Activated CD8-positive, alpha-beta memory T cell treated with anti-CD3 and anti-CD28 coated beads for 4 hours (primary cell): ENCODE measurements at places on chromosomes 1 and 21.

- no peak for DNase-seq
Observed at GRCh38 chr1:239184561-239185244, 201.7 kb upstream of the CHRM3 start.

GRCh38 chr1:10753299-10753698, 43.1 kb downstream of the CASZ1 start:
- DNase-seq, result no peak

GRCh38 chr1:59076612-59077011, 220.3 kb upstream of the FGGY start:
- no peak for DNase-seq

GRCh38 chr1:30320581-30320890, 402.8 kb downstream of the MATN1 start:
- DNase-seq, result no peak

DNA sequence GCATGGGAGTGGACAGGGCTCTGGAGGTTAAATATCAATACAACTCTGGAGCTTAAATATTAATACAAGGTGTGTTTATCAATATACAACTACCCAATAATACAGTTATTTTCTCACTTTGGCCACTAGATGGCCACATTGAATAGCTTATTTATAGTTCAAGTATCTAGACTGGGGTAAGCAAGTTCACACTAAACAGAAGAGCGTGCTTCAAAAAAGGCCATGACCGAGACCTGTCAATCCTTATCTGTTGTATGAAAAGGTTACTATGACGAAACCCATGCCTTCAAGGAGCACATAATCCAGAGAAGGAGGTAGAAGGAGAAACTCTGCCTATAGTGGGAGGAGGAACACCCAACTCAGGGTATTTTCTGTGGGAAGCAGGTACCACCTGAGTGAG, 29.1 kb downstream of the CHML start:
- no peak for DNase-seq

DNA sequence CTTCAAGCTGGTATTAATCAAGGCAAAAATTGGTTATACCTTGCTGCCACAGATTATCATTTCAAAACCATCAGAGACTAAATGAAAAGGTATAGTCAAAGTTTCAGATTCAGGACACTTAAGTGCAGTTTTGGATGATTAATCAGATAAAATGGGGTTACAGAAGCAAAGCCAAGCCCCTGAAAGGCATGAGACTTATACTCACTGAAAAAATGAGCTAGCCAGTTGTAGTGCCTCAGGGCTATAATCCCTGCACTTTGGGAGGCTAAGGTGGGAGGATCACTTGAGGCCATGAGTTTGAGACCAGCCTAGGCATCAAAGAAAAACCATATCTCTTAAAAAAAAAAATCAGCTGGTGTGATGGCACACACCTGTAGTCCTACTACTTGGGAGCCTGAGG, 15.2 kb downstream of the LRRC40 start:
- no peak for DNase-seq

- no peak for DNase-seq
Observed at GRCh38 chr1:33927721-33928120, 63.8 kb downstream of the HMGB4 start.

DNA sequence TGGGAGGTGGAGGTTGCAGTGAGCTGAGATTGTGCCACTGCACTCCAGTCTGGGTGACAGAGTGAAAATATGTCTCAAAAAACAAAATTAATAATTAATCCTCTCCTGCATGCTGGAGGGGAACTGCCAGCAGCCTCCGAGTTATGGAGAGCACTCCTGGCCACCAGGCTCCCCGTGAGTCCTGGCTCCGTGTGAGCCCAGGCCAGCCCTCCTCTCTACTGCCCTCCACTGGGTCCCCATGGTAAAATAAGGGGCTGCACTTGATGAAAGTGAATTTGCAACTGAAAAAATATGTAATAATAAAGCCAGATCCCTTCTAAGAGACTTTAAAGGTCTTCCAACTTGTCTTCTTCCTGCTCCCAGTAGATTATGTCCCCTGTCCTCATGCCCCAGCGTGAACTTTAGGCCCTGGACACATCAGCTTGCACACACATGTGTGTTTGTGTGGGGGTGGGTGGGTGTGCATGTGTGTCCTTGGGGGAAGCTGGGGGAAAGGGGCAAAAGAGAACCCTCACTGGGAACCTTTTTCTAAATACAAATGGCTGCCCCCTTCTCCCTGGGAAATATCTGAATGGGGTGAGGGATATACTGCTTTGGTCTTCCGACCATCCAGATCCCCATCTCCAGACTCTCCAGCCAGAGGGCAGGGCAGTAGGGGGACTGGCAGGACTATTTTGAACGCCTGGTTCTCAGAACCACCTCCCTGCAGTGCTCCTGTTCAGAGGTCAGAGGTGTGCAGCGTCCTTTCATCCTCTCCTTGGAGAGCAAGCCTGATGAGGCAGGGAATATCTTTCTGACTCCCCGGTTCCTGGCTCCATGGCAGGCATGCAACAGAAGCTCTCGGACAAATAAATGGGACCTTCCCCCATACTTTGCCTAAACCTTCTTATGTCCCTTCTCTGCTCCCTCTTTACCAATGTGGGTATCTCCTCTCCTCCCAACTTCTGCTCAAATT, 26.2 kb downstream of the NEK2 start:
- DNase-seq, result no peak

- DNase-seq, result no peak
Observed at GRCh38 chr1:21818656-21819055, 6.6 kb downstream of the LDLRAD2 start.

- DNase-seq, result no peak
Observed at GRCh38 chr1:160161965-160162705, 10.7 kb downstream of the ATP1A4 start.

DNA sequence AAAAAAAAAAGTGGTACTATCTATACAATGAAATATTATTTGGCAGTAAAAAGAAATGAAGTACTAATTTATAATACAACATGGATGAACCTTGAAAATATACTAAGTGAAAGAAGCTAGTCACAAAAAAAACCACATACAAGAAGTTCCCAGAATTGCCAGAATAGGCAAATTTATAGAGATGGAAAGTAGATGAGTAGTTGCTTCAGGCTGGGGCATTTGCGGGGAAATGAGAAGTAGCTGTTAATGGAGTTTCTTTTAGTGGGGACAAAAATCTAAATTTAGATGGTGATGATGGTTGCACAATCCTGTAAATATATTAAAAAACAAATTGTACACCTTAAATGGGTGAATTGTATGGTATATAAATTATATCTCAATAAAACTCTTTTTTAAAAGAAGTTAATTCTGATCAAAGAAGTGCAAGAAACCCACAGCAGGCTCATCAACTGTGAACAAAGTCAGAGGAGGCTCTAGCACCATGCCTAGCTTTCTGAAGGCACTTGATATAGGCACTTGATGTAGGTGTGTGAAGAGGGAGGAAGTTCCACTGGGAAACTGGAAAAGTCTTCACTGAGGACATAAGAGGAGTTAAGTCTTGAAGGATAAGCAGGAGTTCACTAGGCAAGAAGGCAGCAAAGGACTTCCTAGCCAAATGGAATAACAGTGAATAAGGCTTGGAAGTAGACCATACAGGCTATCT, 52.5 kb downstream of the DMAP1 start:
- no peak for DNase-seq

- peak; percentile 7 for DNase-seq
Observed at GRCh38 chr1:241627453-241628259, 12.5 kb downstream of the CHML start.

- DNase-seq, result no peak
Observed at GRCh38 chr1:154270833-154271232, 1.6 kb upstream of the HAX1 start.

GRCh38 chr21:41429925-41430491, 4.0 kb downstream of the MX1 start:
- no peak for DNase-seq

DNA sequence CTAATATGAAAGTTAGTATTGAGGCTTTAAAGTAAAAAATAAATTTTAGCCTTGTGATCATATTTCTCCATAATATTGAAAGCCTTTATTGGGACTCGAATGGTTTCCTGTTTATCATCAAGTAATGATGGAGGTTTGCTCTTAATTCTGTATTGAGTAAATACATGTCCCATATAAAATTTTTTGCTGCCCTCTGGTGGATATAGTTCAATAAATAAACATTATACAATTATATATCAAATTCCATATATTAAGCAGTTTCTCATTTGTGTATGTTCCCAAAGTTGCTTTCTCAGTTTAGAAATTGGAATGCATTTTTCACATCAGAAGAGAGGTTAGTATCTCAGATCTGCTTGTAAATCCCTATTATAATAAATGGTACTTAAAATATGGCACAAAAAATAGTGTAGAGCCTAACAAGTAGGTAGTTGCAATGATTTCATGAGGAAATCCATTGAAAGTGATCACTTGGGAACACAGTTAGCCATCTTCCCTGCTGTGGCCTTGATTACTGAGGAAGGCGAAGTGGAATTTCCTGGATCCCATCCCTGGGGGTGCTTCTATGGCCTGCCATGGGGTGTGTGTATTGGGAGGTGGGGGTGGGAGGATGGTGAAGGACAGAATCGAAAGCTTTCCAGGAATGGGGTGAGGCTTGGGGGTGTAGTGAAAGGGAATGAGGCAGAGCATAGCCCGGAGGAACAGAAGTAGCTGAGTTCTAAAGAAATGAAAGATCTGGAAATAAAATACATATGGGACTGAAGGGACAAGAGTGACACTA, 84.1 kb upstream of the C21orf91 start:
- no peak for DNase-seq

GRCh38 chr1:222971146-222971545, 156.3 kb downstream of the DISP1 start:
- no peak for DNase-seq

DNA sequence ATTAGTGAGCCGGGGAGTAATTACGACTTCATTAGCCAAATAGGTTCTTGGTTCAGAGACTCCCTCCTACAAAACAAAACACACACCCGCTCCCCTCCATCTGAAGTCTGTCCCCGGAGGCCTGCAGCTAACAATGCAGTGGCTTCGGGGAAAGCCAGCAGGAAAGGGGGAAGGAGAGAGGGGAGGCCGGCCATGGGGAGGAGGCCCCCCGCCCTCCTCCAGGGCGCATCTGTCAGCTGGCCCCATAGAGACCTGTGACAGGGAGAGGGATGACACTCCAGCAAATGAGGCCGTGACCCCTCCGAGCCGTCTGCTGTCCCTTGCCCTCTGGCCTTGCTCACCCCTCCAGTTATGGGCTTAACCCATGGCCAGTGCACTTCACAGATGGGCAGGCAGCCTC, 12.1 kb upstream of the CNTN2 start:
- no peak for DNase-seq

DNA sequence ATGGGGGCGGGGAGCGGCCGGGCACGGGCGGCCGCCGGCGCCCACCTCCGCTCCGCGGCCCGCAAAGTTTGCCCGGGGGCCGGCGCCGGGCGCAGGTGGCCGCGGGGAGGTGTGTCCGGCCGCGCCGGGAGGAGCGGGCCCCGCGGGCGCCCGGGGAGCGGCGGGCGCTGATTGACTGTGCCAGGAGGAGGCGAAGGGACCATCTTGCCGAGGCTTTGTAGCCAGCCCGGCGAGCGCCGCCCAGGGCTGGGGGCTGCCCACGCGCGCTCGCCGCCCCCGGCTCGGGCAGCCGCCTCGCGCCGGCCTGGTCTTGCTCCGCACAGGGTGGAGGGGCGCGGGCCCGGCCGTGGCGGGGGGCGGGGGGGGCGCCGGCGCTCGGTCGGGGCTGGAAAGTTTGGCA, 432 bp downstream of the EPHB2 start:
- DNase-seq, result no peak

DNA sequence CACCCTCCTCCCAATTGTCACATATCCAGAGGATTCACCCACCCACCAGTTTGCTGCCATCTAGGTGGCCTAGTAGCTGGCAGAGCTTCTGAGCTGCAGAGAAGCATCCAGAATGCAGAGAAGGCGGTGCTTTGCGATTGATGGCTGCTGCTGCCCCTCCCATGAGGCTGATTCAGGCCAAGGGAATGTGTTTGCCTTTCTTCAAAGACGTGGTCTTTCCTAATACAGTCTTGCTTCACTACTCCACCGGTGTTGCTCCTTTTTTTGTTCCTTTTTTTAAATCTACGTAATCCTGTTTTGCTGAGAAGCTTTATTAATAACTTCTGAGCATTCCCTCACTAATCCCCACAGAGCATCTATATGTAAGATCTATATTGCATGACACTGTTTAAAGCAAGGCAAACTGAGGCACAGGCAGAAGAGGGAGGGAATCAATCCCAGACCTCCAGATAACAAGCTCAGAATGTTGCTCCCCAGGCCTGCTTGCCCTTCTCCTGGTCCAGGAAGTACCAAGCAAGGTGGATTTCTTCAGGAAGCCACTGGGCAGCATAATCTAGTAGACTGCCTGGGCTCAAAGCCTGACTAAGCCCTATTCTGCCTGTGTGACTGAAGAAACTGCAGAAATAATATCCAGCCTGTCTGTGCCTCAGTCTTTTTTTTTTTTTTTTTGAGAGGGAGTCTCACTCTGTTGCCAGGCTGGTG, 275.5 kb upstream of the FMN2 start:
- no peak for DNase-seq

DNA sequence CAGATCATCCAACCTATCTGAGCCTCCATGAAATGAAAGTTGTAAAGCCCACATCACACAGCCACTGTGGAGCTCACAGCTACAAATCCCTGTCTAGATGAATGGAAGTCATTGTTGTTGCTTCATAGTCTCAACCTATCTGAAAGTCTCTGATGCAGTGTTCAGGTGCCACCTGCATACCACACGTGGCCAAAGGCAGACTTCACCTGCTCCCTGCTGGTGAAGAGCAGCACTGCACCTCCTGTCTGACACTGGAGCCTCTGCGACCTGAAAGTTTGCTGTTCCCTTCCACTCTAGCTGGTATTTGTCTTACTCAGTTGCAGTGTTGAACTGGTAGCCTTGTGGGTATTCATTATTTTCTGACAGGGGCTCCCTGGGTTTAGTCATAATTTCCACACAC, 18.4 kb downstream of the LORICRIN start:
- no peak for DNase-seq

GRCh38 chr1:233042834-233043233, 92.4 kb downstream of the NTPCR start:
- DNase-seq, result no peak

DNA sequence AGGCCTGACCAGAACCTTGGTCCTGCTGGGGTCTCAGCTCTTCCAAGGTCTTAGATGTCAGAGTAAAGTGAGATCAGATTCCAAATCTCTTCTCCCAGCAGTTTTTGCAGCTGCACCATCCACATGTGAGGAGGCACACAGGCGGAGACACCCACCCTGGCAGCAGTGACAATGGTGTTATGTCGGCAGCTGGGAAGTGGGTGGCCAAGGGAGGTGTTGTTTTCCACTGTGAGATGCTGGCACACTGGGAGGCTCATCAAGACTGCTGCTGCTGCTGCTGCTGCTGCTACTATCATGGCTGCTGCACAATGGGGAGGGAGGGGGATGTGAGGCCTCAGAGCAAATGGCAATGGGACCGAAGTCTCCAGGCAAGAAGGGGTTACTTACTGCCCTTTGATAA, 23.6 kb downstream of the CAMK2N1 start:
- no peak for DNase-seq
